DMS153 (cell line): ENCODE measurements at places on chromosomes 3 and 15.
A peak's percentile ranks its signal among the peaks of the same experiment; 100 is the strongest.

- DNase-seq = no peak
These were observed 4.1 kb downstream of the GAP43 start for GRCh38 chr3:115627180-115628074.

GRCh38 chr3:127679534-127680145, 6.9 kb downstream of the ABTB1 start:
- no peak for DNase-seq

DNA sequence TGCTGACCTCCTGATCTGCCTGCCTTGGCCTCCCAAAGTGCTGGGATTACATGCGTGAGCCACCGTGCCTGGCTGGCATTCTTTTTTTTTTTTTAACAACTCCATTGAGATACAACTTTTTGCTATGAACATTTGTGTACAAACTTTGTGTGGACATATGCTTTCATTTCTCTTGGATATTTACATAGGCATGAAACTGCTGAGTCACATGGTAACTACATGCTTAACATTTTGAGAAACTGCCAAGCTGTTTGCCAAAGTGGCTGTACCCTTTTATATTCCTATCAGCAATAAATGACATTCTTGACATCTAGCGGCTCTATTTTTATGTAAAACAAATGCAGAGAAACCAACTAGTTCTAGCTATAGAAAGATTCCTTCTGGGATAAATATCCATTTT, 8.7 kb upstream of the YEATS2 start:
- no peak for DNase-seq

DNA sequence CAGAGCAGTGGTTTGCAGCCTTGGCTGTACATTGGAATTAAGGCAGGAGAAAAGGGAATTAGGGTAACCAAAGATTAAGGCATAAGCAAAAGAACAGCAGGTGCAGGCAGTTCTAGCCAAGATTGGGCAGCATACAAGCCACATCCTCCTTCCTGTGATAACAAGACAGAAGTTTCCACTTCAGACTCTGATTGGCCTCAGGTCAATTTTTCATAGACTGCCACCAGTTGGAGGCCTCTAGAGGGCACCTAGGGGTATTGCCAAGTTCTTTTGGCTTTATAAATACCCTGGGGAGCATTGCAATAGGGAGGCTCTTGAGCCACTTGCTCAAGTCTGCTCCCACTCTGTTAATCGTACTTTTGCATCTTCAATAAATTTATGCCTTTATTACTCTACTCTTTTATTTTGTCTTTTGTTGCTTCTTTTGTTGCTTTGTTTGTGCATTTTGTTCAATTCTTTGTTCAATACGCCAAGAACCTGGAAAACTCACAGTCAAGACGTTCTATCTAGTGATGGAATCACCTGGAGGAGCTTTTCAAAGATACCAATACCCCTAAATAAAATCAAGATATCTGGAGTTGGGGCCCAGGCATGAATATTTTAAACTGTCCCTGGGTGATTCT, 32.2 kb upstream of the FMN1 start:
- DNase-seq = peak; percentile 51

DNA sequence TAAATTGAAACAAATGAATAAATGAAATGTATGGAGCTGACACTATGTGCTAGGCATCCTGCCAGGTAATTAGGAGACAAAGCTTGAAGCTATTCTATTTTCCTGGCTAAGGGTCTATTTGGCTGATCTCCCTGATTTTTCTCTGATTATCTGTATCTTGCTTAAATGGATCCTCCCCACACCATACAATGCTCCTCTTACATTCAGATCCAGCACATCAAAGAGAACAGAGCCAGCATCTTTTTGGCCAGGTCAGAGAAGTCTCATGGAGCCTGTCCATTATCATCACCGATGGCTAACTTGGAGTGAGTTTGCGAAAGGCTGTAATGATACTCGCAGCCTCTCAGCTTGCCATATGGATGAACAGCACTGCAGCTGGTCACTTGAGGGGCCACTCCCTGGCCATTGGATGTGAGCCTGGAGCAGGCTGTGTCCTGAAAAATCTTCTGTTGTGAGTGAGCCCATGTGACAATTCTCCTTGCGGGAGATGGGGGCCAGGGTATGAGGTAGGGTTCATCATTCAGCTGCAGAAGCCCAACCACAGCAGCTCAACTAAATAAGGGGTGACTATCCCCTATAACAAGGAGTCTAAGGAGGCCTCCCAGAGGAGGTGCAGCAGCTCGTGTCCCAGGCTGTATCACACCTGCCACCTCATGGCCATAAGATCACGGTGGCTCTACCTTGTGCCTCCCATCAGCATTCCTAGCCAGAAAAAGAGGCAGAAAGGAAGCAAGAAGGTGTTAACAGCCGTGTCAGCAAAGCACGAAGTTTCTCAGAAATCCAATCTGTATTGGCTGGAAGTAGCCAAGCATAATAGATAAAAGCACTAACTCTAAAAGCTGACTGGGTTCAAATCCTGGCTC, 69.3 kb upstream of the ST8SIA2 start:
- DNase-seq = no peak

GRCh38 chr3:71858503-71859122, 73.7 kb upstream of the PROK2 start:
- DNase-seq = no peak

DNA sequence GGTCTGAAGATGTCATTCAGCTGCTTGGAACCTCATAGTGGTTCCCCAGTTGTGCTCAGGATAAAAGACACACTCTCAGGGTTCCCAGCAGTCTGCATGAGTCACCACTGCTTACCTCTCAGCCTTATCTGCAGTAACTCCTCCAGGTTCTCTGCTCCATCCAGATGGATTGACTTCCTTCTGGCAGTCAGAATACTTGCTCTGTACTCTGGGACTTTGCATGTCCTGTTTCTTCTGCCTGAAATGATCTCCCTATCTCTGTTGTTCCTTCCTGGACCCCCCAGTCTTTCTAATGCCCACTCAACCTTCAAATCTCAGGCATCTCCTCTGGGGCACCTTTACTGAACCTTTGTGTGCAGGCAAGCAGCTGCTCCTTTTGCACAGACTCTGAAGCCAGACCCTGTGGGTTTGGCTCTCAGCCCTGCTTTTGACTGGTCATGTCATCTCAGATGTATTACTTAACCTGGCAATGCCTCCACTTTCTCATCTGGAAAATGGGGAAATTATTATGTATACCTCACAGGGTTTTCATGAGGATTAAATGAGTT, 38.4 kb downstream of the ITPR1 start:
- no peak for DNase-seq

GRCh38 chr15:42955518-42955917, 34.9 kb upstream of the TTBK2 start:
- DNase-seq = no peak

- DNase-seq = peak; percentile 0
These were observed 33.1 kb upstream of the UBE2Q2 start for GRCh38 chr15:75809986-75810750.

- DNase-seq = peak; percentile 23
These were observed at the start of gene CFAP44 for GRCh38 chr3:113441051-113441770. CFAP44 (minus strand) TSS chr3:113441493; CDS start chr3:113433664, 7,829 bp downstream.

DNA sequence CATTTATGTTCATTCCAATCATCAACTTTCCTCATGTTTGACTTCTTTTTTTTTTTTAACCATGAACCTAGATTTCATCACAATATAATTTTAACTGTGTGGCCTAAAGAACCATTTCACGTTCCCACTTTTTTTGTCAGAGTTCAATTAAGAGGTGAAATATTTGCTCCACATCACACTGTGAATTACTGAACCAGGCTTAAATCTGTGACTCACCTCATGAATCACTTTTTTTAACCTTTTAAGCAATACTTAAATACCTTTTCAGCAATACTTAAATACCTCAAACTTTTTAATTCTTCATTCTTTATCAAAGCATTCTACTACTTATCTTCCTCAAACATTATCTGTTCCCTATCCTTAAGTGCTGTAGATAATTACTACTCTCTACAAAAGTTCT, 137.6 kb downstream of the SI start:
- DNase-seq = no peak

DNA sequence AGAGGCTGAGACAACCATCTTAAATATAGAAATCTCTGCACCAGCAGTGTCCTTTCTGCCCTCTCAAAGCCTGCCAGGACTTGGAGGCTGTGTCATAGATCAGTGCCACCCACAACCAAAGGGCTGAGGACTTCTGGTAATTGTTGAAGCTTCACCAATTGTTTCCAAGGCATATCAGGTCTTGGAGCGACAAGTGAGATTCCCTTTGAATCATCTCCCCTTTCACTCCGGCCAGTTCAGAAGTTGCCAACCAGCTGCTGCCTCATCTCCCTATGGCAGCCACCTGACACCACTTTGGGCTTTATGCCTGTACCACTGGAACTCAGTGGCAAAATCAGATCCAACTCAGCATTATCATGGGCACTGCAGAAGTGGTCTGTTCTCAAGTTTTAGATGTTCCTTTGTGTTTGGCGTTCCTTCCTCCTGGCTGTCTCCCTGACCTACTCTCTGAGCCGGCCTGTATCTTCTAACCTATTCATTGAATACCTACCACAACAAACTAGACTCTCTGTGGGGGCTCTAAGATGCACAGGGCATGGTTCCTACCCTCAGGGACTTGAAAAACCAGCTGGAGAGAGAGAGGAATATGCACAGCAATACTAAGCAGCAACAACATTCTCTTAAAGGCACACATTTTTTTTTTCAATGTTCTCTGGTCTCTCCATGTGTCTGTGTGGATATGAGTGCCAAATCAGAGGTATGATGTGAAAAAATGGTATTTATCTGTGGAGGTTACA, 90.8 kb upstream of the PFN2 start:
- no peak for DNase-seq

- no peak for DNase-seq
These were observed 946.7 kb downstream of the NAALADL2 start for GRCh38 chr3:175805825-175806224.

GRCh38 chr15:29687204-29687815, 135.0 kb downstream of the TJP1 start:
- DNase-seq = no peak

DNA sequence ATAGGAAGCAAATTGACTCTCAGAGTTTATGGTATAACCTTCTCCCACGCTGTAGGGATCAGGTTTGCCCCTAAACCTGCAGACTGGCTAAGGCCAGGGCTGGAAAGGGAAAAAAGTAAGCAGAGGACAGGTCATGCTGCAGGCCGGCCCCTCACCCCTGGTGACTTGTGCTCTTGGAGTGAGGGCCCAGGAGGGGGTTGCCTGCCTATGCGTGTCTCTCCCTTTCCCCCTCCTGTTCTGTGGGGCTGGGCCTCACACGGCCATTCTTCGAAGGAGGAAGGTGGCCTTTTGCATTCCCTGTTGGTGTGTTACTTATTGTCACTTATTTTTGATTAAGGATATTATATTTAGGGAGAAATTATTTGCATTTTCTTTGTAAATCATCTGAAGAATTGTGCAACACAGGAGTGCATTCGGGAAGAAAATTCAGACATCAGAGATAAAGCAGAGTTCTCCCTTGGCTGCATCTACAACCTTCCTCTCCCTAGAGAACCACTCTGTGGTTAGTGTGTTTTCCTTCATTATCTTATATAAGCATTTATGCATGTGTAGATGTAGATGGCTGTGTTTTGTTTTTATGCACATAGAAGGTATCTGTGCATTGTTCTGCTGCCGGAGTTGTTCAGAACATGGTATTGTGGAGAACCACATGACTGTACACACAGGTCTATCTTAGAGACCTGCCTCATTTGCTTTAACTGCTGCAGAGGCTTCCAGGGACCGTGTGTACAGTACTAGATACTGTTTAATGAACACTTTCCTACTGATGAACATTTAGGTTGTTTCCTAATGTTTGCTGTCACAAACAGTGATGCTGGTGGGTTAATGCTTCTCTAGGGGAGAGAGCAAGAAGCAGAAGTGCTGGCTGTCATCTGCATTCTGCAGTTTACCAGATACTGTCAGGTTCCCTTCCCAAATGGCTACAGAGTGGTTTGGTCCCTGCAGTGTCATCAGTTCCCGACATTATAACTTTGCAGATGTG, 133.5 kb downstream of the APBA2 start:
- no peak for DNase-seq

DNA sequence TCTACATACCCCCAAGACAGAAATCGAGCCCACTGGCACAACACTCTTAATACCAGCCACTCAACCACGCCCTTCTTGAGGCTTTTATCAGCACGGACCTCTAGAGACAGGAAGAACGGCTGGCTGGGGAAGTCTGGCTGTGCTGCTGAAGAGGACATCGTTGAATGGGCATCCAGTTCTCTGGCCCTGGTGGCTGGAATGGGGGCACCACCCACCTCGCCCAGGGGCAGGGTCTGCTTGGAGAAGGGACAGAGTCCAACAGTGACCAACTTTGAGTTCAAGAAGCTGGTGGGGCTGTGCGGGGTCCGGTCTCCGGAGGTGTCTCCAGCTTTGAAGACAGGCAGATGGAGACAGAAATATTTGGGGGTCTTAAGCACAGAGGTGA, 77.5 kb downstream of the ATP10A start:
- DNase-seq = no peak

DNA sequence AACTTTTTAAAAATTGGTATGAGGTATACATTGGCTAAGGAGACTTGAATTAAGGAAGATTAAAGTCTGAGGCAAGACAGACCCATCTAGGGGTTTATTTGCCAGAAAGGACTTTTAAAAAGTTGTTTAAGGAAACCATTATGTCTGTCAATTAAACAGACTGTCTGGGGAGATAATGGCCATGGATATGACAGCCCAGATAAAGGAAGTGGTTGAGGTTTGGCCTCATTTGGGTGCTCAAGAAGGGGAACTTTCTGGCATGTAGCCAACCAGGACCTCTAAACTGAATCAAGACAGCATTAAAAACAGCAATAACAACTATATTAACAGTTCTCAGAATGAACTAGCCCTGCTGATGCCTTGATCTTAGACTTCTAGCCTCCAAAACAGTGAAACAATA, 9.9 kb upstream of the CD200R1L start:
- DNase-seq = no peak

DNA sequence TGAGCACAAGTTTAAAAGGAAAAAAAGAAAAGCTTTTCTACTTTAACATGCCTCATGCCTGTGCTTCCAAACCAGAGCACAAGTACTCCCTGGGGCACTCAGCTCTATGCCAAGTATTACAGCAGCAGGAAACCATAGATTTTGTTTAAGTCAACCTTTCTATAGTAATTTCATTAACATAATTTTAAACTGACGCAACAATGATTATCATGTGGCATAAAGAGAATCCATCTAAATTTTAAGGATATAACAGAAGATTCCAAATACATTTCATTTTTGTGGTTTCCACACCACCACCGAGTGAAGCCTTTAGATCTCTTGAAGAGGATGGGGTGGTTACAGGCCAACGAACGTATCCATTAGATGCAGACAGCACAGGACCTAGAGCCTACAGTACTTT, 112.1 kb downstream of the TNIK start:
- no peak for DNase-seq

- no peak for DNase-seq
These were observed 21.9 kb upstream of the CPNE9 start for GRCh38 chr3:9681723-9682081.
